ENCODE measurements at places on chromosomes 6 and 20.

GRCh38 chr6:157879873-157880254 is 56.8 kb downstream of the SNX9 start:
- DNase-seq, result no peak

GRCh38 chr6:141758430-141758829 is 374.3 kb upstream of the GJE1 start:
- no peak for DNase-seq

- no peak for DNase-seq
Observed at GRCh38 chr6:168155821-168156741, 77.1 kb upstream of the FRMD1 start.

GRCh38 chr20:36435592-36436541 is 105.5 kb upstream of the MYL9 start:
- no peak for DNase-seq

DNA sequence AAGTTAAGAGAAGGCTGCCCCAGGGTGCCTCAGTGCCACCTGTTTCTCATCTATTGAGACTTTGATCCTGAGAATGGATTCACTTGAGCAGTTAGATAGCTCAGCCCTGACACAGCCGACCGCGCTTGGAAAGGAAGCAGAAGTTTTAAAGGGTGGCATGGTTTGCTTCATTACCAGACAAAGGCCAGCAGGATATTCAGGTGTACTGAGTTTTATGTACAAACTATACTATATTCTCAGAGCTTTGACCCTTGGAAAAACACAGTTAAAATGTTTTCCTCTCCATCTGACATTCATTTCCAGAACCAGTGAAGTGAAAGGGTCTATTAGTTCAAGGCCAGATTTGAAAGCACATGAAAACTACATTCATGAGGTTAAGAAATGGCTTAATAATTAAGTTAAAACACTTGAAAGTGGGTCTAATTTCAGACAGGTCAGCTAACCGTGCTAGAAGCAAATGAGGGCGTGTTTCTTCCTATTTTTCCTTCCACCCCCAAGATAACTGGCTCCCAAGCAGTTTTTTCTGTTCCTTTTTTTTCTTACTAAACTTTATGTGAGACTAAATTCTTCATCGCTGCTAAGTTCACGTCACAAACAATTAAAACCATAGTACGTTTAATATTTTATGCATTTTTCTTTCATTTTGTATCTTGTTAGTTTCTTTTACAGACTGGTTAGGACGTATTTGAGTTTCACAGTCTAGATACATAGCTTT is 385.3 kb upstream of the SOX4 start:
- DNase-seq, result no peak

DNA sequence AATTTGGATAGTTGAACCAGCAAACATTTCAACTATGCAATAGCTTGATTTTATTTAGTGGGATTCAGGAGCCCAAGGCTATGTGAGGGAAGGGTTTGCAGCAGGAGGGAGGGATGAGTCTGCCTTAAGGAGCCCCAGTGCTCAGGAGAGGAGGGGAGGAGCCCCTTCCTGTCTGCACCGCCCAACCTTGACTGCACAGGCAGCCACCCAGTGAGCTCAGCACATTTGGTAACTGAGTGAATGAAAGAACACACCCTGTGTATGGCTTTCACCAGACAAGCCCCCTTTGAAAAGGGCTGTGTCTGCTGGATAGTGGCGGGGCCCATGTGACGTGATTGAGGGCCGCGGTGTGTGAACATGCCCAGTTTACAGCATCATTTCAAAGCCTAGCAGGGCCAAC is 17.0 kb downstream of the DACT2 start:
- no peak for DNase-seq

- no peak for DNase-seq
Observed at GRCh38 chr20:64083378-64083803, 807 bp downstream of the LKAAEAR1 start.

GRCh38 chr20:9332791-9333479 is 181.5 kb upstream of the LAMP5 start:
- DNase-seq, result no peak

Measured in brain pericyte (primary cell).